ENCODE measurements at places on chromosomes 1 and 21. TPM values are rescaled to one million over a fixed set of nuclear protein-coding genes. Genes with fewer than 3 reads are reported as not detected.
A peak's percentile ranks its signal among the peaks of the same experiment; 100 is the strongest.

Gene CRP
- not detected for polyA plus RNA-seq

Gene KCNJ9
- not detected for polyA plus RNA-seq

Gene DFFA
- polyA plus RNA-seq = 33.2 TPM

Gene SPRR1A
- not detected for polyA plus RNA-seq

- DNase-seq = no peak
These were observed 1.8 kb downstream of the SHC1 start for GRCh38 chr1:154968731-154969130.

GRCh38 chr21:25449950-25450349, 157.3 kb downstream of the MRPL39 start:
- DNase-seq = no peak

GRCh38 chr1:41122851-41123518, 101.5 kb upstream of the SLFNL1 start:
- DNase-seq = no peak

GRCh38 chr1:62530516-62531154, 66.7 kb upstream of the ANGPTL3 start:
- no peak for DNase-seq

GRCh38 chr1:104125970-104126369, 376.3 kb downstream of the AMY1C start:
- DNase-seq = no peak

GRCh38 chr1:175072099-175072951, 4.7 kb downstream of the TNN start:
- DNase-seq = peak; percentile 21

- no peak for DNase-seq
These were observed 3.1 kb downstream of the FOXD3 start for GRCh38 chr1:63325279-63325985.

GRCh38 chr1:8182034-8182761, 135.7 kb upstream of the SLC45A1 start:
- DNase-seq = no peak

GRCh38 chr1:180503280-180503862, 994 bp upstream of the ACBD6 start:
- no peak for DNase-seq

- no peak for DNase-seq
These were observed 62.6 kb downstream of the ARHGEF16 start for GRCh38 chr1:3516911-3517675.

GRCh38 chr1:227068883-227069282, 128.8 kb downstream of the COQ8A start:
- DNase-seq = no peak

DNA sequence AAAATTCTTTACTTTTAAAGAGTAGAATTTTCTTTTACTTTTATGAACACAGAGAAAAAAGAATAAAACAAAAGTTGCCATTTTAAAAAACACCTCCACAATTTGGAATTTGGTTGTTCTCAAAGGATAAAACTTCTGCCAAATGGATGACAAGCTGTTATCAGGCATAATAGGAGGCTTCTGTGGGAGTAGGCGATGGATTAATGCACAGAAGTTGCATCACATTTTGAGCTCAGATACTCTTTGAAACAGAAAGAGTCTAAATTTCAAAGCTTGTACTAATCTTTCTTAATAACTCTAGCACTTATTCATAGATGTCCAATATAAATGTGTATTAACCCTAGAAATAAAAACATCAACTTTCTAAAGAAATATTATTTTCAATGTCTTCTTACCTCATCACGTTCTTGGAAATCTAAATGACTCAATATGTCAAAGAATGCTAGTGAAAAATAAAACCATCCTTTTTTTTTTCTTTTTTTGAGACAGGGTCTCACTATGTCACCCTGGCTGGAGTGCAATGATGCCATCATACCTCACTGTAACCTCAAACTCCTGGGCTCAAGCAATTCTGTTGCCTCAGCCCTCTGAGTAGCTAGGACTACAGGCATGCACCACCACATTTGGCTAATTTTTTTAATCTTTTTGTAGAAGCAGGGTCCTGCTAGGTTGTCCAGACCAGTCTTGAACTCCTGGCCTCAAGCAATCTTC, 112.8 kb upstream of the USP25 start:
- no peak for DNase-seq

DNA sequence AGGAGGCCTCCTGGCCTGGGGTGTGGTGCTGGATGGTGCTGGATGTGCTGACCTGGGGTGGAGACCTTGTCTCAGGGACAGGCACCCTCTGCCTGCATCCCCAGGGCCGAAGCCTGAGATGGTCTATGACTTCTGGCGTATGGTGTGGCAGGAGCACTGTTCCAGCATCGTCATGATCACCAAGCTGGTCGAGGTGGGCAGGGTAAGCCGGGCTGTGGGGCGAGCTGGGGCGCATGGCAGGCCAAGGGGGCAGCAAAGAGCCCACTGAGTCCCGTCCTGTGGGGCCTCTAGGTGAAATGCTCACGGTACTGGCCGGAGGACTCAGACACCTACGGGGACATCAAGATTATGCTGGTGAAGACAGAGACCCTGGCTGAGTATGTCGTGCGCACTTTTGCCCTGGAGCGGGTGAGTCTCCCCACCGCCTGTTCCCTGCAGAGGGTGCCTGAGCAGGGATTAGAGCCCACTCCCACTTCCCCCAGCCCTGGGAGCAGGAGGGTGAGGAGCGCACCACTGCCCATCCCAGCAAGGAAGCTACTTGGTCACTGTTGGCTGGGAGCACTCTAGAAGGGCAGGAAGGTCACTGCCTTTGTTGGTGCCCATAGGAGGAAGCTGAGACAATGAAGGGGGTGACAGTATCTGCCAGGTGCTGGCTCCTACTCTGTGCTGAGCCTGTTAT, 75.2 kb downstream of the PTPRU start:
- DNase-seq = no peak

DNA sequence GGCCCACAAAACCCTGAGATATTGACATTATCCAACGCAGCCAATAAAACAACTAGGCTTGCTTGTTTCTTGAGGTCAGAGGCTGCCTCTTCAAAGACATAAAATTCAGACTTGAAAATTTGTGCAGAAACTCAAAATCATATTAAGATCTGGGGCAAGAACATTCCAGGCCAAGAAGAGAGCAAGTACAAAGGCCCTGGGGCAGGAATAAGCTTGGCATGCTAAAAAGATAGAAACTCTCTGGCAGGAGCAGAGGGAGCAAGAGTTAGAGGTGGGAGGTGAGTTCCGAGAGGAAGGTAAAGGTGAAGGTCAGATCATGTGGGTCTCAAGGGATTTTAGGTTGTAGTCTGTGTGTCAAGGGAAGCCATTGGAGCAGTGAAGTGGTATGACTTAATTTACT, 8.8 kb upstream of the IGSF3 start:
- no peak for DNase-seq

DNA sequence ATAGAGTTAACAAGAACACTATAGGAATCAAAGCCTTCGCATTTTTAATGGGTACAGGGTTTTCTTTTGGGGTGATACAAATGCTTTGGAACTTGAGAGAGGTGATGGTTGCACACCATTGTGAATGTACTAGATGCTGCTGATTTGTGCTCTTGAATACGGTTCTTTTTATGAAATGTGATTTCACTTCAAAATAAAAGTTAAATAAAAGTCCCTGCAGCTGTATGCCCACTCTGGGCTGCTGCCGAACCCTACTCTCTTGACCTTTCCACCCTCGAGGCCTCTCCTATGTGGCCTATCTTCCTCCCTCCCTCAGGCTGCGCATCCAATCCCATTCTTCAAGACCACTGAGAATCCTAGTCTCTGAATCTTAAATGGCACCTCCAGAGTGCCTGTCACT, 168.5 kb upstream of the AJAP1 start:
- no peak for DNase-seq

- peak; percentile 60 for DNase-seq
These were observed 27.7 kb upstream of the PTGFRN start for GRCh38 chr1:116881879-116882520.

DNA sequence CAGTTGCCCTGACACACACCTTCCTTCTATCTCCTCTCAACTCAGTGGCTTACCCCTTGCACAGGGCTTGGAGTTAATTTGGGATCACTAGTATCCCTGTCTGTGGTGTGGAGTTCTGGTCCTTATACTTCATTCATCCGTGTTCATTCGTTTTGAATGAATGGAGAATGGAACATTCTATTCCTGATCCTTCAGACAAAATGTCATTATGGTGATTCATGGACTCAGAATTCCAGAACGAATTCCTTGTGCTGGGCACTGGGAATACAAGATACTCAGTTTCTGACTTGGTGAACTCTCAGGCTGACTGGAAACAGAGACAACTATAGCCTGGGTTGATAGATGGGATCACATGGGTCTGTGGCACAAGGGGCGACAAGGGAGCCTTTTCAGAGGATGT, 49.9 kb upstream of the TRABD2B start:
- no peak for DNase-seq
